ENCODE measurements at places on chromosomes 12 and 14.

DNA sequence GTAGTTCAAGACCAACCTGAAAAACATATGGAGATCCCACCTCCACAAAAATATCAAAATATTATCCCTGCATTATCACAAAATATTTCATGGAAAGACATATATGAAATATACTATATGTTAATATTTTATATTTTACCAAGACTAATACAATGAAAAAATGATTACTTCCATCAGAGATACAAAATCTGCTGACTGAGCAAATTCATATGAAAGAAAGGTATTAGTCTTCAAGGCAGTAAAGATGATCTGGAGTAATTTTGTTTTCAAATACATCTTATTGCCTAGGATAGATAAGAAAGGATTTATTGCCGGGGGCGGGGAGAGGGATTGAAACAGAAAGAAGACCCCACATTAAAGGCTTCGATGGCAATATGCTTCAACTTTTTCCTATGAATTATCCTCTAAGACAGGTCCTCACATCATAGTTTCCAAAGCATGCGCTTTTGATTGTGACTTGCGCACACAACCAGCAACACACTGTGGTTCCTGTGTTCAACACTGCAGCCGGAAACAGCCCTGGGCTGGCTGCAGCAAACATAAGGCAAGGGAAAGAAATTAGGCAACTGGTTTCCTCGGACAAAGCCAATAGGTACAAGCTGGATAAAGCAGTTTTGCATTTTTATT, 83.2 kb downstream of the SPPL3 start:
- no peak for DNase-seq

- DNase-seq = no peak
Observed at GRCh38 chr14:46747001-46747652, 95.5 kb upstream of the RPL10L start.

GRCh38 chr14:100011628-100012325, 53.4 kb upstream of the EVL start:
- DNase-seq = no peak

DNA sequence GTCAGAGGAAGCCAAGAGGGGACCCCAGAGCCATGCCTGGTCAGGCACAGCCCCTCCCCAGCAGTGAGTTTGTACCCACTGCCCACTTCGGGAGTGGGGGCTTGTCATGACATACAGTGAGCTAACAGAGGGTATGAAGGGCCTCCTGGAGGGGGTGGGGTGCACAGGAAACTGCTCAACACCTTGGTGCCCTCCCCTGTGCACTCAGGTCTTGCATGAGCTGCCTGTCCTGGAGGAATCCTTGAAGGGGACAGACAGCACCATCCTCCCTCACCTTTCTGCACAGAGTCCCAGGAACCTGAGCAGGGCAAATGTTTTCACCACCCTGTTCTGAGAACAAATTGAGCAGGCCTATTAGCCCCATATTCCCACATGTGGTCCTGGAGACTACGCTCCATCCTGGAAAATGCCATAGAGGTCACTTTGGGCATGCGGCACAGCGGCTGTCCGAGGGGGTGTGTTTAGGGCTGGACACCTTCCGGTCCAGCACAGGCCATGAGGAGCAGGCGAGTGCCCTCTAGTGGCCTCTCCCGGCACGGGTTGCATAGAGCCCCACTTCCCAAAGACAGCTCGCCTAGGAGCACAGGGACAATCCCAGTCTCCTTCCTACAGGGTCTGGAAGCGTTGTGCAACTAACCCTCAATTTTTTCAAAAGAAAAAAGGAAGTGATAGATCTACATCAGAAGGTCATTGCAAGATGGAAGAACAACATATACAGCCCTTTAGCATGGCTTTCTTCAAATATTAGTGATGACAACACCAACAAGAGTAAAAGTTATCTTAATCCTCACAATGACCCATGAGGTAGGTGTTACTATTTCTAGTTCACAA, 31.9 kb upstream of the ZFP36L1 start:
- DNase-seq = peak; percentile 69

GRCh38 chr14:55356913-55357312, 54.7 kb downstream of the ATG14 start:
- DNase-seq = no peak

- DNase-seq = no peak
Observed at GRCh38 chr14:68823434-68824206, 30.8 kb upstream of the ZFP36L1 start.

GRCh38 chr12:103697971-103698751, 111.1 kb downstream of the STAB2 start:
- DNase-seq = peak; percentile 36

GRCh38 chr12:5343711-5344110, 88.2 kb upstream of the NTF3 start:
- no peak for DNase-seq

- no peak for DNase-seq
Observed at GRCh38 chr14:97457575-97458085, 660.4 kb downstream of the VRK1 start.

- DNase-seq = peak; percentile 12
Observed at GRCh38 chr12:85076688-85077430, 40.7 kb downstream of the LRRIQ1 start.

DNA sequence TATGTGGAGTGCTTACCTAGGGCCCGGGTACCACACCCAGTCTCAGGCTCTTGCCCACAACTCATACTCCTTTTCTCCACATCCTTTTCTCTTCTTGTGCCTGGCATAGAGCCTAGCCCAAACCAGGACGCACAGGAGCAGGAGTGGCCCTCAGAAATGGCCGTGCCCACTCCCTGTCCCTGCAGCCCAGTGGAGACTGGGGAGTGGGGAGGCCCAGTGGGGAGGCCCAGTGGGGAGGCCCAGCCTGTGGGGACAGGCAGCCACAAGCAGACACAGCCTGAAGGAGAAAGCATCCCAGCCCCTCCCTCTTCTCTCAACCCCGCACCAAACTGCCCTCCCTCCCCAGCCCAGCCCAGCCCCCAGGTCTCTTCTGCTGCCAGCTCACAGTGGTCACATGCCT, 196.8 kb downstream of the KIF26A start:
- DNase-seq = no peak

DNA sequence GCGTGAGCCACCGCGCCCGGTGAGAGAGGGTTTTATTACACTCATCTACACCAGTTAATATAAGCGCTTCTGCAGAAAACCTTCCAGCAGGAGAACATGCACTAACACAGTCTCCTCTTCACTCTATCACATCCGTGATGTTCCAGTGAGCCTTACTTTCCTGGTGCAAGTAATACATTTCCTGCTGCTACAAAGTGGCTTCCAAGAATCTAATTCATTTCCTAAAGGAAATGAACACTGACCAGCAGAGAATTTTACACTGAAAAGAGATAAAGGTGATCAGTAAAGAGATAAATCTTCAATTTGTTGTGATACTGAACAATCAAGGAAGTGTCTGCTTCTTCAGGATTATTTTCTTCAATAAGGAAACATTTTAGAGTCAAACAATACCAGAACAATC, 39.5 kb downstream of the ZFYVE21 start:
- no peak for DNase-seq

DNA sequence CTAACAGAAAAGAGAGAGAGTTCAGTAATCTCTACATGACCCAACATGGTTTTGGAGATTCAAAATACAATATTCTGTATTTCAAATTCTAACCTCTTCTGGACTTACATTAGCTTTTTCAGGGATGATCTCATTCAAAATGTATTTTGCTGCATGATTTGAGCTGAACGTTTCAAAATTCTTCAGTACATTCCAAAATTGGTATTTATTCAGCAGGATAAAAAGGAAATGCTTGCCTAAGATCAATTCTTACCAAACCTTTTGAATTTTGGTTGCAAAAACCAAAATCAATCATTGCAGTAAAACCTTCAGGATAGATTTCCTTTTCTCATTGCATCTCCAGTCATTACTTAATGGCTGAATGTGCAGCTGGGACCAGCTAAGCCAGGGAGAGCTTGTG, 1761.3 kb upstream of the SEL1L start:
- DNase-seq = no peak

DNA sequence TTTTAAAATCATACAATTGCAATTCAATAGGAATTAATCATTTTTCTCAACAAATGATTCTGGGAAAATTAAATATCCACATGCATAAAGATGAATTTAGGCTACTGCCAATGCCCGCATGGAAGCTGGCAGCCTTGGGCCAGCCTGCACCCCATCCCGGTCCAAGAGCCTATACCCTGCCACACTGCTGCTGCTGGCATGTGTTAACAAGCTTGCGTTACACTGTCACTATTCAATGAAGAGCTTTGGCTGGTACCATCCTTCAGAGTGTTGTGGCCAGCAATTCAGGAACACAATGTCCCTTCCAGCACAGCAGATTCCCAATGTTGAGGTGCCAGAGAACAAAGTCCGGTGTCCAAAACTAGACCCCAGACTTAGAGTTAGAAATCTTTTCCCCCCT, 13.6 kb upstream of the TAS2R14 start:
- no peak for DNase-seq

GRCh38 chr12:15543347-15543746, 221.0 kb downstream of the PTPRO start:
- no peak for DNase-seq

DNA sequence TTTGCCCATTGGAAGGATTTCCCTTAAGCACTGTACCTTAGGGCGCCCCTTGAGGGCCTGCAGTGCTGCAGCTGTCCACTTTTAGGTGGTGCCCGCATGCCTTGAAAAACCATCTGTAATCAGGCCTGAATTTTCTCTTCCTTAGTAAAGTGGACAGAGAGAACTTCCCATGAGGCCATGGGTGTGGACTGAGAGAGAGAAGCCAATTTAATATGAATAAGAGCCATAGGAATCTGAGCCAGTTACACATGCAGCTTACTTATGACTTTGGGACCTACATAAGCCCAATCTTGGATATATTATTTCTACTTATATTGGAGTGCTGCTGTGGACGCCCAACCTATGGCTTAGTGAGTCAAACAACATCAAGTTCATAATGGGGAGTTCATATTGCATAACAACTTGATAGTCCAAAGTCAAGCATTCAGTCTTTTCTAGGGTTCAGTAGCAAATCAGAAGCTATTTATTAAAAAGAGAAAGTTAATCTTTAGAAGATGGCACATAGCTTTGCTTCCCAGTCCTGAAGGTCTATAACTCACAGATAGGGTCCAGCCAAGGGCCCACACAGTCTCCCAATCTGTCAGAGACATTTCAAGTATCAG, 11.1 kb upstream of the ETV6 start:
- DNase-seq = no peak

- no peak for DNase-seq
Observed at GRCh38 chr14:94631536-94632304, 19.5 kb downstream of the SERPINA3 start.

GRCh38 chr12:63124778-63125177, 26.2 kb downstream of the AVPR1A start:
- DNase-seq = no peak

DNA sequence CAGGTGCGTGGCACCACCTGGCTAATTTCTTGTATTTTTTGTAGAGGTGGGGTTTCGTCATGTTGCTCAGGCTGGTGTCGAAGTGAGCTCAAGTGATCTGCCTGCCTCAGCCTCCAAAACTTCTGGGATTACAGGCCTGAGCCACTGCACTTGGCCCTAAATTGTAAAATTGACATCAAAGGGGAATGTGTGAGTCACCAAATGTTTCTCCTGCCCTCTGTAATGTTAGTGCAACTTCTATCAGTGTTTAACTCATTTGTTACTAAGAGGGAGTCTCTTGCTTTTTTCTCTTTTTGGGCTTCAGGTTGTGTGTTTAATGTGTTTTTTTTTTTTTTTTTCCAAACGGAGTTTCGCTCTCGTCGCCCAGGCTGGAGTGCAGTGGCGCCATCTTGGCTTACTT, 2.3 kb downstream of the TULP3 start:
- DNase-seq = no peak

GRCh38 chr14:20328705-20329104, 4.4 kb downstream of the CCNB1IP1 start:
- DNase-seq = no peak

DNA sequence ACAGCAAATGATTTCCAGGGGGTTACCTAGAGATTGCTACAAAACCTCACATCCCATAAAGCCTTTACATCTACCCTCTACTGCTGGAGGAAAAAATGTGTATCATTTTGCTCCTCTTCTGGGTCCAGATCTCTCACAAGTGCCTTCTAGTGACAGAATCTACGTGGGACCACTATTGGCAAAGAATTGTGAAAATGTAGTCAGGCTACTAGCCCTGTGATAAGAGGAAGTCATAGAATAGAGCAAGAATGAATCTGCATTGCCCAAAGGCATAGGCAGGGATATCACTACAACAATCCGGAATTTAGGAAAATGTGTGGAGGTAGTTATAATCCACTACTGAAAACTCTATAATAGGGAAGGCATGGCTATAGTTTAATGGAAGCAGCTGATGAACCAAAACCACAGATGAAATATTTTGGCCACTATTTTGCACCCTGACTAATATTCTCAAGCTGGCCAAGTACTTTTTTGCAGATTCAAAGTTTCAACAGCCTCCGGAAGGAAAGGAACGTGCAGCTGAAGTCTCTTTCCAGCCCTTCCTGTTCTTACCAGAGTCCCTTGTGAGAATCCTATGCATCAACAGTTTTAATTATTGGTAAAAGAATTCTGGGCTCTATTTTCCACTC, 176.8 kb downstream of the PHLDA1 start:
- DNase-seq = peak; percentile 40
